ENCODE measurements at places on chromosomes 1 and 21.

GRCh38 chr21:42320791-42321190, 5.6 kb upstream of the TFF3 start:
- no peak overlapping the region for H3K4me3 ChIP-seq
- H3K4me1 ChIP-seq = no peaks in the 10 kb centered on the region
- DNase-seq = no peak
- no peaks in the 10 kb centered on the region for H3K36me3 ChIP-seq
- no peaks in the 10 kb centered on the region for H3K27me3 ChIP-seq

DNA sequence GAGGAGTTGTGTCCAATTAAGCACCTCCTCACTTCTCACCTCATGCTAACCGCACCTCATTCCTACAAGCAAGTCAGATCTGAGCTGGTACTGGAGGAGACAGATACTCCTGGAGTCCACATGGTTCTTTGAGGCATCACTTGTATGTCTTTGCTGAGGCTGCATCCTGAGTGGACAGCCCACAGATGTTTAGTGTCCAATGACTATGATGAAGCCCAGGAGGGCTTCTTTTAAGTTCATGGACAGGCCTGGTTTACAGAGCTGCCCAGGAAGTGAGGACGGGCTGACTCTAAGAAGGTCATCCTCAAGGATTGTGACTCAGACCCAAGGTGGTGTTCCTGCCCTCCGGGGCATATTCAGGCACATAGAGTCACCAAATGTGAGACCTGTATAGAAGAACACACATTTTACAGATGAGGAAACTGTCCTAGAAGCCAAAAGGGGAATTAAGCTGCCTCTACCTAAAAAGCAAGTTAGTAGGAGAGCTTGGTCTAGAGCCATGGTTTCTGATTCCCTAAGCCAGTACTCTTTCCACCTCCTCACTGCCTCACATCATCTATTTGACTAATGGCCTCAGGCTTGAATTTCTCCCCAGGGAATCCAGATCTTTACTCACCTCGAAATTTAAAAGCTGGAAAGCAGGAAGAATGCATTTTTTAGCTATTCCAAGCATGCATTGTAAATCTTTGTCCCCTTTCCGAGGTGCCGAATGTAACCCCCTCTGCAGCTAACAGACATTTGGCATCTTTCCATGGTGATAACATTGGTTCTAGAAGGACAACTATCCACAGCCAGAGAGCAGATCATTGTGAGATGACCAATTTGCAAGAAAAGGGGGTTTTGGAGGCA, 228.1 kb downstream of the OMA1 start:
- no peak for DNase-seq
- no peak overlapping the region for H3K27ac ChIP-seq
- no peaks in the 10 kb centered on the region for H3K4me1 ChIP-seq
- no peak overlapping the region for H3K4me3 ChIP-seq

DNA sequence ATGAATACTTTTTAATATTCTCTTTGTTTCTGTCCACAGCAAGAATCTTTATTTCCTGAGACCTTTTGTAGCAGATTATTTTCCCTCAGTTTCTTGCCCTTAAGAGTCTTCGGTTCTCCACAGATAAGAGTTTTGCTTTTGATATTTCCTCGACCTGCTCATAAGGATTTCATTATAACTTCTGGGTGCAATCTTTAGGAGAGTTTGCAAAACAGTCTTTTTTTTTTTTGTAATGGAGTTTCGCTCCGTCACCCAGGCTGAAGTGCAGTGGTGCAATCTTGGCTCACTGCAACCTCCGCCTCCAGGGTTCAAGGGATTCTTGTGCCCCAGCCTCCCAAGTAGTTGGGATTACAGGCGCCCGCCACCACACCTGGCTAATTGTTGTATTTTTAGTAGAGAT, 10.1 kb upstream of the UBE4B start:
- no peak for DNase-seq
- H3K27me3 ChIP-seq = no peaks in the 10 kb centered on the region
- no peaks in the 10 kb centered on the region for H3K36me3 ChIP-seq

DNA sequence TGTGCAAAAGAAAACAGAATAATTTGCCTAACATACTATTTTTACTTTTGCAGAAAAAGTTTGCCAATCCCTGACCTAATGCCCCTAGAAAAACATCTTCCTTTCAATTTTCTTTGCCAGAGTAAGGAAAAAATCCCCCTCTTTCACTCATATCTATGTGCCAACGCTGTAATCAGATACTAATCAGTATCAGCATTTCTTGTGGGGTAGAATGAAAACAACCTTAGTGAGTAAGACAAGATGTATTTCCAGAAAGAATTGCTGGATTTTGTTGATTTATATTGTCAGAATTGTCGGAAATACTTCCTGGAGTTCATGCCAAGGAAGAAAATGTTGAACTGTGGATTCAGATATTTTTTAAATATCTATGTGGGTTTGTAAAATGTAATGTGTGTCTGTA, 1893.8 kb downstream of the NCAM2 start:
- no peak for DNase-seq
- H3K27ac ChIP-seq = no peak overlapping the region
- no peaks in the 10 kb centered on the region for H3K4me1 ChIP-seq
- H3K36me3 ChIP-seq = no peaks in the 10 kb centered on the region

DNA sequence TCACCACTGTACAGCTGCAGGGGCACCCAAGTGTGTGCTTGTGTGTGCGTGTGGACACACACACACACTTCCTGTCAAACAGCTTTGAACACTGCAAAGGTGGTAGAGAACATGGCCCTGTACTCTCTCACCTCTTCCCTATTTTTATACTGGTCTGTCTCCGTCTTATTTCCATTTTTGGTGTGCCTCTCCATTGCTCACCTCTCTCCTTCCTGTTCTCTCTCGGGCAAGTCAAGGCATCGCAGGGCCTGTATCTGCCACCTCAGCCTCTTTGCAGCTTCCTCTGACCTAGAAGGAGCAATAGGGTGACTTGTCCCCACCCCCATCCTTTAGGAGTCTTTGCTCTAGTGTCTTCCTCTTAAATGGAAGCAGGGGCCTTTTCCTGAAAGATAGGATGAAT, 2.2 kb downstream of the SMCP start:
- peaks cover 4% of the 10 kb centered on the region for H3K4me1 ChIP-seq
- H3K4me3 ChIP-seq = no peak overlapping the region
- no peaks in the 10 kb centered on the region for H3K36me3 ChIP-seq
- H3K27ac ChIP-seq = no peak overlapping the region
- DNase-seq = no peak

DNA sequence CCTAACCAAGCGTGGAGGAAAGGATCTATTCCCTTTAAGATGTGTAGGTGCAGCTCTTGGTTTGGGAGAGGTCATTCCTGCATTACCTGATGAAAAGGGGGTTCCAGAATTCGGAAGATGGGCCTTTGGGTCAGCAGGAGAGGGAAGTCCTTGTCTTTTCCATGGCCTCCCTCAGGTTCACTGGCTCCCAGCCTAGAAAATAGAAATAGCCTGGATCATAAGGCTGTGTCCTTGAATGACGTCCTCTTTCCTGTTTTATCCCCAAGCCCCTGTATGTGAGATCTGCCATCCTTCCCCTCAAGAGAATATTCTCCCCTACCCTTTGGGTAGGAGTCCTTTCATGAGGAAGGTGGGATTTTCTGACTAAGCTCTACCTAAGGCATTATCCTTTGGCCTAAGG, 14.5 kb upstream of the RPS8 start:
- H3K36me3 ChIP-seq = no peaks in the 10 kb centered on the region
- H3K27ac ChIP-seq = no peak overlapping the region
- no peak for DNase-seq

DNA sequence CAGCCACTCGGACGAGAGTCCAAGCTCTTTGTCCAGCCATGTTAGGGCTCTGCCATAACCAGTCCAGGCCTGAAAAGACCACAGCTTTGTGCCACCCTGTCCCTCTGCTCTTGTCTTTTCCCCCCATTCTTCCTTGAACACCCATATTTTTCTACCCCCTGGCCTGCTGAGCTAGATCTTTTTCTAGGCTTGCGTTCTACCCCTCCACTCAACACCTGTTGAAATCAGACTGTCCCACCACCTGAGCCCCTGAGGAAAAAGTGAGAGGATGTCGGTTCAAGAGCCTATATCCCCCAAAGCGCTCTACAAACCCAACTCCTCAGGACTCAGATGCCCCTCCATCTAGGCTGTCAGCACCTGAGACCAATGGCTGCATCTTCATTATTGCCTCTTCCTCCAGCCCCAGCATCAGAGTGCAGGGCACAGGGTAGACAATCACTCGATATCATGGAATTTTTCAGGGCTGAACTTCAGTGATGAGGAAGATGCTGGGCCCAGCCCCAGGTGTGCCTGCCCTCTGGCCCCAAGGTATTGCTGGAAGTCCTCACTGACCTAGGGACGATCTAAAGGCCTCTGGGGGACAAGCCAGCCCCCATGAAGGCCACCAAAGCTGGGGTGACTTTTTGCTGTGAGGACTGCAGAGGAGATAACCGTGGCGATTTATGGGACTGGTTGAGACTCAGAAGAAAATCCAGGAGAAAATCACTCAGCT, 75.3 kb downstream of the CD247 start:
- no peak overlapping the region for H3K27ac ChIP-seq
- H3K4me3 ChIP-seq = no peak overlapping the region
- H3K4me1 ChIP-seq = peaks cover 6% of the 10 kb centered on the region
- no peaks in the 10 kb centered on the region for H3K36me3 ChIP-seq
- H3K27me3 ChIP-seq = no peaks in the 10 kb centered on the region
- DNase-seq = peak; percentile 38

GRCh38 chr21:14273736-14274538, 58.0 kb downstream of the RBM11 start:
- peak overlapping the region; percentile 33 for H3K4me3 ChIP-seq
- no peaks in the 10 kb centered on the region for H3K4me1 ChIP-seq
- no peak overlapping the region for H3K27ac ChIP-seq
- no peaks in the 10 kb centered on the region for H3K36me3 ChIP-seq

DNA sequence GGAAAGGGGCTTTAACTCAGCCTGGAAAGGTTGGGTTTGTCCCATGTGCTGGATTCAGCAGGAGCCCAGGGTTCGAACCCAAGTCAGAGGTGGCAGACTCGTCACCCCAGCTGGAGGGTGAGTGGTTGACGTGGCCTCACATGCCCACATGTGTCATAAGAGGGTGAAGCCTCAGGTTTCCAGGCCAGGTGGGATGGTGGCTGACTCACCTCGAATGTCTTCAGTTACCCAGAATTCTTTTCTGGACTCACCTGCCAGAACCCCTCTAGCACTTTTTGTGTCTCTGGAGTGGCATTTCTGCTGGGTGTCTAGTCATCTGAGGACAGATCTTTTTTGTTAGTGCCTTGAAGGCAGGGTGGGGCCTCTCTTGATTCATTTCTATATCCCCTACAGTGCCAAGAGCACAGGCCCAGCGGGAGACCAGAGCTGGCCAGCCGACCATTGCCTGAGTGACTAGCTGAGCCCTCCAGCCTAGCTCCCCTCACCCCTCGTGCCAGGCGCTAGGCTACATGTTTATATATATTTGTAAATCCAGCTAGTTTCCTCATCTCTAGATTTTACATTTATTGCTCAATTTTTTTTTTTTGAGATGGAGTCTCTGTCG, 28.1 kb downstream of the IL6R start:
- H3K4me1 ChIP-seq = no peaks in the 10 kb centered on the region
- no peak for DNase-seq
- H3K4me3 ChIP-seq = no peak overlapping the region
- H3K36me3 ChIP-seq = no peaks in the 10 kb centered on the region
- peak overlapping the region; percentile 51 for H3K27ac ChIP-seq

DNA sequence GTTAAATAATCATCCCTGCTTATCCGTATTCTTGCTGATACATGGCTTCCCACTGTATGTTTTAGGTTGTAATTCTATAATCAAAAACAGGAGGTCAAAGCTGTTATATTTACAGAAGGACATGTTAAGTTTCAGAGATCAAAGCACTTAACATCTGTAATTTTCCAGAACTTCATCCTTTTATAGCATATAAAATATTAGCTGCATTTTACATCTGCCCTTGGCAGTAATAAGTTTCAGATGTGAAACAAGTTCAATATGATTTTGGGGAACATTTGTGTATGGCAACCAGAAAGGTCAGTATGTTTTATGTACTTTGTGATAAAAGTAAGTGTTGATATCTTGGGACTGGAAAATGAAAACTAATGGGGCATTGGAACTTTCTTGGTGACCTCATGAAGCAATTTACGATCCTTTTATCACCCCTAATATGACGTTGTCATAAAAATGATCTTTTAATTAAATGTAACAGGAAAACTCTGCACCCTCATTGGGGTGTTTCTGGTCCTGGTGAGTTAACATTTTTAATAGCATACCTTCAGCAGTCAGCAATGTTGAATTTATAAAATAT, 449.6 kb downstream of the GPATCH2 start:
- H3K4me1 ChIP-seq = no peaks in the 10 kb centered on the region
- no peak overlapping the region for H3K4me3 ChIP-seq
- no peaks in the 10 kb centered on the region for H3K36me3 ChIP-seq
- no peaks in the 10 kb centered on the region for H3K27me3 ChIP-seq

DNA sequence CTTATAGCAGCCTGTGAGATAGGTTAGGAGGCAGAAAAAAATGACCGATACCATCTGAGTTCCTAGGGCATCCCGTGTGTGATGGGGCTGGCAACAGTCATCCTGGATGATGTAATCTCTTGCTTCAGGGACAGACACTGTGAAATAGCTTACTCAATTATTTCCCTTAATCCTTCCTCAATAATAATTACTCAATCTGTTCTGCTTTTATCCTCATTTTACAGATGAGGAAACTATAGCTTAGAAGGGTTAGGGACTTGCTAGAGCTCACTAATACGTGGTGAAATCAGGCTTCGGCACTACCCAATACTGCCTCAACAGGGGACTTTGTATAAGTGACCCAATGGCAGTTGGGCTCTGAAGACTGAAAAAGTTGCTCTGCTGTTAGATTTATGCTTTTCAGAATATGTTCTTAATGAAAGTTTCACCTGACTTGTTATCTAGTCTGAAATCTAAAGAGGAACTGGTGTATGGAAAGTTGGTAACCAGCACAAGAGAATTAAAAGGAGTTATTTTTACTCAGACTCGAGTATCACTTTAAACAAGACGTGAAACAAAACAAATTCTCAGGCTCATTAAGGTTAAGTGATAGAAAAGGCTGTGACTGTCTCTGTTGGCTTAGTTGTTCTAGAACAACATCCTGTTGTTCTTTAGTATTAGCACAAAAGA, 14.4 kb downstream of the CD55 start:
- H3K4me1 ChIP-seq = no peaks in the 10 kb centered on the region
- H3K4me3 ChIP-seq = no peak overlapping the region
- H3K27me3 ChIP-seq = no peaks in the 10 kb centered on the region
- peak overlapping the region; percentile 7 for H3K27ac ChIP-seq
- peaks cover 57% of the 10 kb centered on the region for H3K36me3 ChIP-seq
